ENCODE measurements at places on chromosomes 5 and 9. TPM values are rescaled to one million over a fixed set of nuclear protein-coding genes. Genes with fewer than 3 reads are reported as not detected.

- no peak for DNase-seq
These were observed 296.6 kb upstream of the RASA1 start for GRCh38 chr5:86971034-86971571.

DNA sequence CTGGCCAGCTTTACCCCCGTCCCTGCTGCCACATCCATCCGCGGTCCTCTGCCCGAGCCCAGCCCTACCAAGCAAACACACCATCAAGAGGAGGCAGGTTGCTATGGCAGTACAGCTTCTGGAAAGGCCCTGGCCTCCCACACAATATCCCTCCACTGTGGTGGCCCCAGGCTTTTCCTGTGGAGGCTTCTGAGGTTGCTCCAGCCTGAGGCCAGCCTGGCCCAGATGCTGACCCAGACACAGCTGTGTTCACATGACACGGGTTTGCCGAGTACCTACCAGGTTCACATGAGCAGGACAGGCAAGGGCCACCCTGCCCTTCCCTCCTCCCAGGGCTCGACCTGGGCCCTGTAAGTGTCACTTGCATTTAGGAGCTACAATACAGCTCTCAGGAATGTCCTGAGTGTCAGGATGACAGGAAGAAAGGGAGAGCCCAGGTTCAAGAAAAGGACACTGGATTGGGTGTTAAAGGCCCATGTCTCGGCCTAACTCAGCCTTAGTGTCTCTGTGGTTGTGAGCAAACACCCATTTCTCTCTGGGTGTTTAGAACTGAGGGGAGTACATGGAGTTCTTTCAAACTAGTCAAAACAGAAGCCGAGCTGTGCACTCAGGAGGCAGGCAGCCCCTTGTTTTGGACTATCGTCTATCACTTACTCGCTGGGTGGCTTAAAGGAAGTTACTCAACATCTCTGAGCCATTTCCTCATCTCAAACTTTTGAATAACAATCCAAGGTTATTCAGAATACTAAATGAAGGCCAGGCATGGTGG is 40.2 kb downstream of the NAIF1 start:
- DNase-seq: peak; percentile 17

DNA sequence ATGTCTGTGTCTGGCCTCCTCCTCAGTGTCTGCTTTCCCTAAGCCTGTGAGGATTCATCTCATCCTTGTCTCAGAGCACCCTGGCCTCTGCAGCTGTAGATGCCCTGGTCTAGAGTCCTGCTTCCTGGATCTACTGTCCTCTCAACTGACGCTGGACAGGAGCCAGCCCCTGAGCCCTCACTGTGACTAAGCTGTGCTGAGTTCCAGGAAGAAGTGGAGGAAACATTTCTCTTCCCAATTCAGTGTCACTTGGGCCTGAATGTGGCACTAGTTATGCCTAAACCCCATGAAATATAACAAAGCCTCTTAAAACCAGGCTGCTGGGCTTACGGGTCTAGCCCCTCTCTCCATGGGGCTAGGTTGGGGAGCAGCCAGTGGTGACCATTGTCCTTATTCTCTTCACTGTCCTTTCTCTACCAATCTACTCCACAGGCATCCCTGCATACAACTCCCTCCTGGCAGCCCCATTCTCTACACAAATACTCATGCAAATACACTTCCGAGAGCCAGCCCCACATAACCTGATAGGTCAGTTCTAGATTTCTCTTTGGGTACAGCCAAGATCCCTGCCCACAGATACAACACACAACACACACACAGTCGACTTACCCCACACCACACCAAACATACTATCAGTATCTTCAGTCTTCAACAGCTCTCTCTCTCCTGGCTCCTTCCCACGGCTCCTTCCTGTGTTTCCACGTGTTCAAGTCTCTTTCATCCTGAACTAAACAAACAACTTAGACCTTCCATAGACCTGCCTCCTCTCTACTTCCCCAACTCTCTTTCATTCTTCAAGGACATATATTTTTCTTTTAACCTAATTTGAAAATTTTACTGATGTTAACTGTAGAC is 220.8 kb downstream of the SNX18 start:
- DNase-seq: peak; percentile 60

DNA sequence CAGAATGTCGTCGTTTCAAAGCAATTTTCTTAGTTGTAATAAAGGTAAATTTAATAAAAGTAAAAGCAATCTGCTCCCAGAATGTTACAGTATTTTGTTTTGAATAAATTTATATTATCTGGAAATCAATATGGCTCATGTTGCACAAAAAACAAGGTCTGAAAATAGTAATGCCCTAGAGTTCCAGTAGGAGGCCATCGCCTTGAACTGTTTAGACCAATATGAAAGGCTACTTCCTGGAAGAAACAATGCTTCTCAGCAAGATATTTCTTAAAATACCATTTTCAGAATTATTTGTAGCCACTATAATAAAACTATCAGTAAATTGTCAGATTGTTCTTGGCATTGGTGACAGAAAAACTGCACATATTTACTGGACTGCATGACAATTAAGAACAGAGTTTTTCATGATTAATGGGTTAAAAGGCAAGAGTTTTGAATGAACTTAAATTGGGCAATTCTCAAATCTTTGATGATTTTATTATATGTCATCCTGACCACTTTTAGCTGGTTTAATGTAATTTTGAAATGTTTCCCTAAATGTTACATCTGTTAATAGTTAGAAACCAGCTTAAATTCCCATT is 153.2 kb downstream of the COMMD10 start:
- DNase-seq: no peak

Gene LRRC14B
- total RNA-seq: not detected

Gene MARCOL
- not detected for total RNA-seq

GRCh38 chr5:128378632-128379031 is 159.4 kb downstream of the FBN2 start:
- DNase-seq: no peak

- DNase-seq: no peak
These were observed 28.9 kb upstream of the TLE1 start for GRCh38 chr9:81718244-81718643.

GRCh38 chr5:85052826-85053225 is 668.1 kb upstream of the EDIL3 start:
- no peak for DNase-seq

Gene ANXA2R
- total RNA-seq: 4.4 TPM

GRCh38 chr9:76576344-76576743 is 117.4 kb downstream of the GCNT1 start:
- DNase-seq: peak; percentile 40

Gene ASPN
- total RNA-seq: 4.4 TPM

- no peak for DNase-seq
These were observed 70.6 kb downstream of the IQGAP2 start for GRCh38 chr5:76473661-76474060.

GRCh38 chr9:9045572-9045971 is 1246.0 kb upstream of the DMAC1 start:
- no peak for DNase-seq

Gene ELAVL2
- total RNA-seq: 0.41 TPM

DNA sequence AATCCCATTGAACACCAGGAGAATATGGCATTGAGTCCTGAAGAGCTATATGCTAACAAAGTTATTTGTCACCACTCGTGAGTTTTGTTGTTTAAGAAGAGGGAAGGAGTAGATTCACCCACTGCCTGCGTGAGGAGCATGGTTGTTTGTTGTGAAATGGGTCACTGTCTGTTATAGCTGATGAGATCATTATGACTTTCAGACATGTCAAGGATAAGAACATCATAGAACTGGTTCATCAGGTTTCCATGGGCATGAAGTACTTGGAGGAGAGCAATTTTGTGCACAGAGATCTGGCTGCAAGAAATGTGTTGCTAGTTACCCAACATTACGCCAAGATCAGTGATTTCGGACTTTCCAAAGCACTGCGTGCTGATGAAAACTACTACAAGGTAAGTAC is 76.9 kb downstream of the SYK start:
- no peak for DNase-seq

GRCh38 chr5:91007251-91007650 is 375.9 kb downstream of the ARRDC3 start:
- DNase-seq: no peak

DNA sequence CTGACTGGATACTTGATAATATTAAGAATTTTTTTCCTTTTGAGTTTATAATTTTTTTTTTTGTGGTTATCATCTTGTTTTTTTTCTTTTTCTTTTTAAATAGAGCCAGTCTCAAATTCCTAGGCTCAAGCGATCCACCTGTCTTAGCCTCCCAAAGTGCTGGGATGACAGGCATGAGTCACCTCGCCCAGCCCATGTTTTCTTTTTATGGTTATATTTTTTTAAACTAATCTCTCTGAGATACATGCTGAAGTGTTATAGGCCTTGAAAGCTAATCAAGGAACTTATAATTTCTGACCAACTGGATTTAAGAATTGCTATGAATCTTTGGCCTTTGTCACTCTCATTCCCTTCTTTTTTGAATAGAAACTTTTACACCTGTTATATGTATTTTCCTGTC is 6.8 kb upstream of the AMACR start:
- DNase-seq: peak; percentile 35
